Left ventricle myocardium inferior (tissue), 1 donor: ENCODE measurements at places on chromosomes 16 and 17.

- no peaks in the 10 kb centered on the region for H3K36me3 ChIP-seq
- peak overlapping the region; percentile 75 for H3K4me3 ChIP-seq
- peak overlapping the region; percentile 47 for H3K27ac ChIP-seq
- peak; percentile 60 for DNase-seq
- H3K27me3 ChIP-seq: no peaks in the 10 kb centered on the region
Observed at GRCh38 chr16:30185683-30186421, 2.5 kb downstream of the CORO1A start.

DNA sequence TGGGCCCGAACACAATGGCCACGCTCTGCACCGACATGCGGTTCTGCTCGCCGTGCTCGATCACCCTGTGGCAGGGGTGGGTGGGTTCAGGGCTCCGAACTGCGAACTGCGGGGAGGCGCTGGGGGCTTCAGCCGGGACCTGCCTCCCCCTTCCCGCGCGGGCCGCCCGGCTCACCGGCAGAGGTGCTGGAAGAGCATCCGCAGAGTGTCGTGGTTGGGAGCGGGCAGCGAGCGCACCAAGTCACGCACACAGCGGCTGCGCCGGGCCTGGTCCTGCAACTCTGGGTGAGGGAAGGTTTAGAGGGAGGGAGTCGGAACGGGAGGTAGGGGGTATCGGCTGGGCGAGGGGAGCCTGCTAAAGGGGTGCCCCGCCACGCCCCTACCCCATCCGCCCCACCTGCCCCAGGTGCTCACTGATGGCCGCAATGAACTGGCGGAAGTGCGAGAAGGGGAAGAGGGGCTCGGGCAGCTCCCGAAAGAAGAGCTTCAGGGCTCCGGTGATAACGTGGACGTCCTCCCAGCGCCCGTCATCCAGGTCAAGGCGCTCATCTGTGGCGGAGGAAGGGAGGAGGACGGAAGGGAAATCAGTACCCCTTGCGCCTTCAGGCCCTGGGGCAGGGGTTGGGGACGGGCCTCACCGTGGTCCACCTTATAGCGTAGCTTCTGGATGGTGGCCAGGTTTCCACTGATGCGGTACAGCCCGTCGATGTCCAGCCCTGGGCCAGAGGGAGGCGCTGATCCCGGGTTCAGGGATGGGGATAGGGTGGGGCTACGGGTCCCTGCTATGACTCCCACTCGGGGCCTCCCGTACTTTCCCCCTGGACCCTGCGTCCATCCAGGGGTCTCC lies 36.9 kb downstream of the ARHGAP27 start:
- no peak for DNase-seq
- peaks cover 42% of the 10 kb centered on the region for H3K36me3 ChIP-seq
- no peak overlapping the region for H3K27ac ChIP-seq
- H3K4me1 ChIP-seq: peaks cover 29% of the 10 kb centered on the region
- no peaks in the 10 kb centered on the region for H3K27me3 ChIP-seq

- no peak for DNase-seq
- H3K27me3 ChIP-seq: peaks cover 18% of the 10 kb centered on the region
- H3K4me3 ChIP-seq: no peak overlapping the region
- H3K4me1 ChIP-seq: no peaks in the 10 kb centered on the region
Observed at GRCh38 chr16:65218348-65218747, 96.5 kb upstream of the CDH11 start.

- no peak for DNase-seq
- H3K4me3 ChIP-seq: no peak overlapping the region
- H3K4me1 ChIP-seq: peaks cover 8% of the 10 kb centered on the region
- H3K27me3 ChIP-seq: peaks cover 75% of the 10 kb centered on the region
- peak overlapping the region; percentile 85 for H3K27ac ChIP-seq
Observed at GRCh38 chr16:86679490-86679889, 101.1 kb downstream of the FOXL1 start.

- no peaks in the 10 kb centered on the region for H3K36me3 ChIP-seq
- H3K27ac ChIP-seq: no peak overlapping the region
- H3K4me3 ChIP-seq: no peak overlapping the region
Observed at GRCh38 chr17:44578947-44579346, 21.7 kb downstream of the FZD2 start.

DNA sequence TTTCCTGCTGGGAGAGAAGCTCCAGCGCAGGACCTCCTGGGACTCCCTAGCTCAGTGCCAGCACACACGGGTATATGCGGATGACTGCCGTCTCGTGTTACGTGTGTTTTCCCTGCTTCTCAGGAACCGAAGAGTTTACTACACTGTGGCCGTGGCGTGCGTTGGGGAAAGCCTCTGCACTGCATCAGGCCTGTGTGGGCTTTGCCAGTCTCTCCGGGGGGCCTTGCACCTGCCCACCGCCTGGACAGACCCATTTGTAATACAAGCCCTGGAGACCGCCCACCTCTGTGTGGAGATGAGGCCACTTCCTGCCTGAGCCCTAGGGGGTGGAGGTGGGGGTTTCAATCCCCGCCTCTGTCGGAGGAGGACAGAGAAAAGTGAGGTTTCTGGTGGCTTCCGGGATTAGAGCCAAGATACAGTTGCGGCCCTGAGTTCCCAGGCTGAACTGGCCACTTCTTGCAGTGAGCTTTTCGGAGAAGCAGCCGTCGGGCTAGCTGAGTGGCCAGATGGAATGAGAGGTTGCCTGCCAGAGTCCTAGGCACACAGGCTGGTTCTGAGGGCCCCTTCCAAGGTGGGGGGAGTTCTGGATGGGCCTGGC lies 43.4 kb upstream of the GSE1 start:
- no peak overlapping the region for H3K27ac ChIP-seq
- H3K36me3 ChIP-seq: no peaks in the 10 kb centered on the region
- H3K4me1 ChIP-seq: peaks cover 26% of the 10 kb centered on the region

DNA sequence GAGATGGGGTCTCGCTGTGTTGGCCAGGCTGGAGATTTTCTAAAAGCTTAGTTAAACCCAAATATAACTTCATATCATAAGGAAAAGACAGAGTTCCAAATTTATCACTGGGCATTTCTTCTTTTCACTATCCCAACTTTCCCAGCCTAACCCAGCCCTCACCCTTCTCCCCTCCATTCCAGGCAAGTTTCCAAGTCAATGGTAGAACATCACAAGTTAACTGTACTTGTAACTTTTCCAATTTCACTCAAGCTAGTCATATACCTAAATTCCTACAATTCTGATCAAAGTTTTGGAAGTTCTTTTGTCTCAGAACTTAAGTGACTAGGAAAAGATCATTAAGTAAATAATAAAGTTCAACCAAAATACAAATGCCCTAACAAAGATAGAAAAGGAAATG lies 61.2 kb downstream of the USP32 start:
- no peaks in the 10 kb centered on the region for H3K4me1 ChIP-seq
- no peak for DNase-seq
- H3K27ac ChIP-seq: no peak overlapping the region
- H3K4me3 ChIP-seq: no peak overlapping the region
- no peaks in the 10 kb centered on the region for H3K27me3 ChIP-seq

DNA sequence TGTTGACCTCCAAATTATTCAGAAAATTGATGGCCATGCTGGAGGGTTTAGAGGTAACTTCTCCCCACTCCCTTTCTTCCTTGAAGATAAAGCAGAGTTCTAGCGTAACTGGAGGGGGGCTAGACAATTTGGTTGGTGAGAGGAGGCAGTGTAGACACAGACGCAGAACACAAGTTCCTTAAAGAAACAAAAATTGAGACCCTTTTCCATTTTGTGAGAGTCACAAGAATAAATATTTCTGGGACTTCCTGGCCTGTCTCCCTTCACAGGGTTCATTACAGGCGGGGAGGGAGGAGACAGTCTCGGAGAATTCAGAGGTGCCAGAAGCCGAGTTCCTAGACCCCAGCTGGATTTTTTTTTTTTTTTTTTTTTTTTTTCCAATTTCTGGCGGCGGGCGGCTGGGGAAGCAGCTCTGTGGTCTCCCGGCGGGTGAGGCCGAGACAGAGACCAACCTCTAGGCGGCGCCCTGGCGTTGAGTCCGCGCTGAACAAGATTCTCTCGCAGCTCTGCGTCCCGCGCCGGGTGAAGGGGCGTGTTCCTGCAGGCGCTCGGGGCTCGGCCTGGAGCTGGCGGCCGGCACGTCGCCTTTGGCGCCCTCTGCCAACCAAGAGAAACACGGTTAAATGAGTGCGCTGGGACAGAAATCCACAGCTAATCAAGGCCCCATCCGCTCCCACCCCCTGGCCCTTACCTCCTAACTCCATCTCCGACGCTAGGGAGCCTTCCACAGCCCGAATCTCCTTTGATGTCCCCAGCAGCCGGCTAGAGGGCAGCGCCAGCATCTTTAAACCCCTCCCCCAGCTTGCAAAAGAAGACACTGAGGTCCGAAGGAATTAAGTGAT lies 10.2 kb upstream of the HOXB9 start:
- no peak overlapping the region for H3K4me3 ChIP-seq
- peaks cover 15% of the 10 kb centered on the region for H3K4me1 ChIP-seq
- H3K36me3 ChIP-seq: no peaks in the 10 kb centered on the region
- DNase-seq: peak; percentile 47
- peaks cover 100% of the 10 kb centered on the region for H3K27me3 ChIP-seq

DNA sequence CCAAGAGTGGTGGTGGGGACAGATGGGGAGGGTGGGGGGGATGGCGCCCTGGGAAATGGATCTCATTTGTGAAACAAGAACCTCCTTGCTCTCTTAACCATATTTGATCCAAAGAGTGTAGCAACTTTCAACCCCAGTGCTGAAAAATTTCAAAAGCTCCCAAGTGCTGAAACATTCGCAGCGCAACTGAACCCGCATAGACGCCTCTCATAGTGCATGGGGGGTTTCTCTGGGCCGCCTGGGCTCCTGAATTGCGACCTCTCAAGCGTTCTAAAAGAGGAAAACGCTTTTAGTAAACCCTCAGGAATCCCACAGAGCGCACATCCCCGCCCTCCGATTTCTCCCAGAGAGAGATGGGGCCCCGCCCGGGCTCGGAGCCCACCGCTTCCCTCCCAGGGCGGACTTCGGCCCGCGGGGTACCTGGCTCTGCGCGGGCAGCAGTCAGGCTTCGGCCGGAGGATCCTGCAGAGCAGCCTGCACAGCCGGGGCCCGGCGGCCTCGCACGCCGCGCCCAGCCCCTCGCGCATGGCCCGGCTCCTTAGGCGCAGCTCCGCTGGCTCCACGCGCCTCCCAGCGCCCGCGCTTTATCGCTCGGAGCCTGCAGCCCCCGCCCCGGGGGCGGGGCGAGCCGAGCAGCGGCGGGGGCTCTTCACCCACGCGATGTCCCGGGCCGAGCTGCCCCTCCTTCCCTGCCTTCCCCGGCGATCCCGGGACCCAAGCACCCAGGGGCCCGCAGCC lies 7.0 kb downstream of the NOS2 start:
- H3K27me3 ChIP-seq: peaks cover 41% of the 10 kb centered on the region
- H3K27ac ChIP-seq: no peak overlapping the region
- H3K4me3 ChIP-seq: peak overlapping the region; percentile 61
- DNase-seq: peak; percentile 19

- no peak overlapping the region for H3K27ac ChIP-seq
- no peaks in the 10 kb centered on the region for H3K27me3 ChIP-seq
- no peaks in the 10 kb centered on the region for H3K36me3 ChIP-seq
Observed at GRCh38 chr17:69712801-69713311, 298.4 kb downstream of the MAP2K6 start.

- peaks cover 63% of the 10 kb centered on the region for H3K4me1 ChIP-seq
- H3K4me3 ChIP-seq: peak overlapping the region; percentile 99
- H3K36me3 ChIP-seq: peaks cover 35% of the 10 kb centered on the region
- peak overlapping the region; percentile 99 for H3K27ac ChIP-seq
- DNase-seq: peak; percentile 21
- no peaks in the 10 kb centered on the region for H3K27me3 ChIP-seq
Observed at GRCh38 chr16:66751053-66751302, 431 bp downstream of the DYNC1LI2 start.

GRCh38 chr17:10777131-10777807 lies 26.6 kb downstream of the TMEM238L start:
- H3K36me3 ChIP-seq: no peaks in the 10 kb centered on the region
- H3K4me1 ChIP-seq: no peaks in the 10 kb centered on the region
- H3K27ac ChIP-seq: no peak overlapping the region
- H3K4me3 ChIP-seq: no peak overlapping the region
- H3K27me3 ChIP-seq: no peaks in the 10 kb centered on the region
- no peak for DNase-seq

- DNase-seq: no peak
- H3K4me1 ChIP-seq: no peaks in the 10 kb centered on the region
- H3K27me3 ChIP-seq: no peaks in the 10 kb centered on the region
- no peak overlapping the region for H3K27ac ChIP-seq
- H3K36me3 ChIP-seq: peaks cover 14% of the 10 kb centered on the region
- no peak overlapping the region for H3K4me3 ChIP-seq
Observed at GRCh38 chr17:2990396-2990795, 73.0 kb downstream of the OR1D5 start.

GRCh38 chr17:79997011-79997660 lies 38.5 kb downstream of the TBC1D16 start:
- H3K27me3 ChIP-seq: no peaks in the 10 kb centered on the region
- no peak for DNase-seq
- H3K27ac ChIP-seq: no peak overlapping the region
- H3K36me3 ChIP-seq: no peaks in the 10 kb centered on the region
- peaks cover 27% of the 10 kb centered on the region for H3K4me1 ChIP-seq

GRCh38 chr16:80938004-80938878 lies 68.4 kb downstream of the CMC2 start:
- no peak for DNase-seq
- peaks cover 8% of the 10 kb centered on the region for H3K4me1 ChIP-seq
- H3K36me3 ChIP-seq: no peaks in the 10 kb centered on the region
- H3K4me3 ChIP-seq: no peak overlapping the region
- peak overlapping the region; percentile 65 for H3K27ac ChIP-seq
